ENCODE measurements at places on chromosomes 1 and 21.

DNA sequence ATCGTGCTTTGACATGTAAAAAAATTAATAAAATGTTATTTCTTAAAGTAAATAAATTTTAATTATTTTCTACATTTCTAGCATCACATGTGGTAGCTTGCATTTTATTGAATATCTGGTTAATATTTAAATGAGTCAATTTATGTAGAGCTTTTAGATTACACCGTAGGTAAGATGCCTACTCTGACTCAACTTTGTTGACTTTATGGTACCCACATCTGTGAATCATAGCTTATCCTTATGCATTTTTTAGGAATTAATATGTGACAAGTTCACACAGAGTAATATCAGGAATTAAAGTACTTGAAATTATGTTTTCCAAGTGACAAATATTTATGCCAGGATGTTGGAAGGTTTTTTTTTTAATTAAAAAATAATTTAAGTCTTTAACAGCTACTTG is 120.7 kb downstream of the LEPR start:
- DNase-seq = no peak

- DNase-seq = no peak
Measured at GRCh38 chr1:116895073-116895472, 14.6 kb upstream of the PTGFRN start.

GRCh38 chr1:243508303-243508713 is 252.5 kb downstream of the SDCCAG8 start:
- no peak for DNase-seq

DNA sequence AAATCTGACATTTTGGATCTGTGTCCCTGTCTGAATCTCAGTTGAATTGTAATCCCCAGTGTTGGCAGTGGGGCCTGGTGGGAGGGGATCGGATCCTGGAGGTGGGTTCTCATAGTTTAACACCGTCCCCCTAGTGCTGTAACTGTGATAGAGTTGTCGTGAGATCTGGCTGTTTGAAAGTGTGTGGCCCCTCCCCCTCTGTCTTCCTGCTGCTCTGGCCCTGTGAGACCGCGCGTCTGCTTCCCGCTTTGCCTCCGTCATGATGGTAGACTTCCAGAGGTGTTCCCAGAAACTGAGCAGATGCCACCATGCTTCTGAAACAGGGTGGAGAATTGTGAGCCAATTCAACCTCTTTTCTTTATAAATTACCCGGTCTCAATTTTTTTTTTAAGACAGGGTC is 25.0 kb downstream of the AGPAT3 start:
- DNase-seq = no peak

DNA sequence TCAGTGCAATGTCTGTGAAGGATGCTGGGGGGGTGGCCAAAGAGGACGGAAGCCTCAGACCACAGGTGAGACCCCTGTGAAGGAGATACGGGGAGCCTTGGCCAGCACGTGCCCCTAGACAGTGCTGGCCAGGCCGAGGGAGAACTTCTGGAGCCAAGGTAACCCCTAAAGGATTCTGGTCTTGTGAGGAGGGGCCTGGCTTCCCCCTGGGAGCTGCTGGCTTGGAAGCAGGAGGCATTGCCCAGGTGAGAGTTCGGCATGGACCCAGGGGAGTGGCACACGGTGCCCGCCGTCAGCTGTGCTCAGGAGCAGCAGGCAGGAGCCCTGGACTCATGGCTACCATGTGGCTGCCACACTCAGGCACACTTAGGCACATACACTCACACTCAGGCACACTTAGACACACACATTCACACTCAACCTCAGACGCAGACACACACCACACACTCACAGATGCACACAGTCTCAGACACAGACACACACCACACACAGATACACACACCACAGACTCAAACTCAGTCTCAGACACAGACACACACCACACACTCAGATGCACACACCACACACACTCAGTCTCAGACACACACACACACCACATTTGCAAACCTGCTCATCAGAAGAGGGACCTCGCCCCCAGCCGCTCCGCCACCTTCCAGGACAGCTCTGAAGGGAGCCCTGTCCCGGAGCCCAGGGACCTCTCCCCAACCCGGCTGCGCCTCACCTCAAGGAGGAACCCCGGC is 1.1 kb upstream of the COL6A2 start:
- no peak for DNase-seq

All from Right ventricle myocardium inferior (tissue), 1 donor.